ENCODE measurements at places on chromosomes 6 and 20. TPM values are rescaled to one million over a fixed set of nuclear protein-coding genes. Genes with fewer than 3 reads are reported as not detected.

DNA sequence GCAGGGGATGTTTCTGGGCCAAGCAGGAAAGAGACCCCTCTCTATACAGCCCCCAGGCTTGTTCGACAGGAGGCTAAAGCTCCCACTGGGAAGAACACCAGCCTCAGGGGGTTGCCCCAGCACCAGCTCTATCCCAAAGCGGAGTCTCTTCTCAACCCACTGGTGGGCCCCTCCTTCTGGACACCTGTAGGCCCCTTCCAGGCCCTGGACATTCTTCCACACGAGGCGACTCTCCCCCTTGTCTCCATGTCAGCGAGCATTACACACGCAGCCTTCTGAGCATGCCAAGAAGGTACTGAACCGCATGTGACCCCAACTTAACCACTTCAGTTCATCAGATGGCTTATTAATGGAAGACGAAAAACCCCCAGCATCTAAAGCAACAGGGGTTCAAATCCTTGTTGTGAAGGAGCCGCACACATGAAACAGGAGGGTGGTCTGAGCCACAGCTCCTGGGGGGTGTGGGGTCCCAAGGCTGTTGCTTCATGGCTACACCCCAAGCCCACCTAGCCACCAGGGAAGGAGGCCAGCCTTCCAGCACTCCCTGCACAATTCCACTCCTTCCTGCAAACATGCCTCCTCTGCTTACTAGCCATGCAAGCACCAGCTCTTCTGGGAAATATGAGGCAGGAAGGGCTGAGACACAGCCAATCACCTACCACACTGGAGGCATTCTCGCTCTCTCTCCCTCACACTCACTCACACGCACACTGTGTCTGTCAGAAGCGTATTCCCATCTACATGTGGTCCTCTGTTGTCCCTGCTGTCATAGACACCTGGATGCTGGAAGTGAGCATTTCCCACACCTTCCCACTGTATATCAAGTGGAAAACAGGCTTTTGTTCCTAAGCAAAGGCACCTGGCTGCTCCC lies 104.5 kb downstream of the NOL4L start:
- DNase-seq: peak; percentile 19

DNA sequence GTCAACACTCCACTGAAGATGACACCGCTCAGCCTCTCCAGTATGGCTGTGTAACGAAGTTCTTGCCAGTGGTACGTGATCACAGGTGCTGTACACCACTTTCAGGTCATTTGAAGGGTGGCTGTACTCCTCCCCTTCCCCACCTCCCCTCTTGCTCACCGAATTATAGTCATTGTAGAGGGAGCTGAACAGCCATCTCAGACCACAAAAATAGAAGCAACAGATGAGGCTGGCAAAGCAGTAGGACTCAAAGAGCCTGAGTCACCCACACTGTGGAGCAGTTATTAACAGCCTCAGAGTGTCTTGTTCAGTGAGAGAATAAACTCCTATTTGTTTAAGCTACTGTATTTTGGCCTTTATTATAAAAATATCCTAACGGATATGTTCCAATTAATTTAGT lies 192.5 kb upstream of the MCHR2 start:
- DNase-seq: no peak

- DNase-seq: no peak
Observed at GRCh38 chr20:19883501-19883900, 125.4 kb downstream of the RIN2 start.

DNA sequence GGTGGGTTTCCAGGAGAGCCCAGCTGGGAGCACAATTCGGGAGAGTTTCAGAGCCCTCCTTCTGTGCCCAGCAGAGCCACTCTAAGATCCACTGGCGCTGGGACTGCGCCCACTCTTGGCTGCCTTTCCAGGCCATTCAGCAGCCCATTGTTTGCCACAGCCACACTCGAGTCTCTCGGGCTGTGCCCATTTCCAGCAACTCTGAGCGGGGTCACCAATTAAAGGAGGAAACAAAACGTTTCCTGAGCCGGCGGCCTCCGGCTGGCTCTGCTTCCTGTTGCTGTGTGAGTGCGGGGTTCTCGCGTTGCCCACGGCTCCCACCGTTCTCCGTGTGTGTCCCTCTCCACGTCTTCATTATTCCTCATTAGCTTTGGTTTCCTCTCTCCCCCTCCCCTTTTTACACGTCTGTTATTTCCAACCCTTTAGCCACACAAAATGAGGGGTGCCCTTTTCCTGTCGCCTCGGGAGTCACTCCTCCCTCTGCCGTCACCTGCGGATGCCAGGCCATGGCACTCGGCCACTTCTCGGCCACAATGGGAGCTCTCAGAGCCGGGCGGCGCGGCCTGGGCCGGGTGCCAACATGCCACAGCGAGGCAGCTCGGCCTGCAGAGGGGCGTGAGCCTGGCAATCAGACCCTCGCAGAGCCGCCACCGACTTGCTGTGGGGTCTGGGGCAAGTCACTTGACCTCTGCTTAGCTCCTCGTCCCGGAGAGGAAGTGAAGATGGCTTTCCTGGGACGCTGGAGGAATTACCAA lies 94.3 kb upstream of the NKX2-2 start:
- no peak for DNase-seq

GRCh38 chr6:86937219-86938079 lies at the start of gene HTR1E:
TSS of gene HTR1E (plus strand) at chr6:86937528. CDS start at chr6:87015335, 77,807 bp downstream.
- DNase-seq: peak; percentile 42

DNA sequence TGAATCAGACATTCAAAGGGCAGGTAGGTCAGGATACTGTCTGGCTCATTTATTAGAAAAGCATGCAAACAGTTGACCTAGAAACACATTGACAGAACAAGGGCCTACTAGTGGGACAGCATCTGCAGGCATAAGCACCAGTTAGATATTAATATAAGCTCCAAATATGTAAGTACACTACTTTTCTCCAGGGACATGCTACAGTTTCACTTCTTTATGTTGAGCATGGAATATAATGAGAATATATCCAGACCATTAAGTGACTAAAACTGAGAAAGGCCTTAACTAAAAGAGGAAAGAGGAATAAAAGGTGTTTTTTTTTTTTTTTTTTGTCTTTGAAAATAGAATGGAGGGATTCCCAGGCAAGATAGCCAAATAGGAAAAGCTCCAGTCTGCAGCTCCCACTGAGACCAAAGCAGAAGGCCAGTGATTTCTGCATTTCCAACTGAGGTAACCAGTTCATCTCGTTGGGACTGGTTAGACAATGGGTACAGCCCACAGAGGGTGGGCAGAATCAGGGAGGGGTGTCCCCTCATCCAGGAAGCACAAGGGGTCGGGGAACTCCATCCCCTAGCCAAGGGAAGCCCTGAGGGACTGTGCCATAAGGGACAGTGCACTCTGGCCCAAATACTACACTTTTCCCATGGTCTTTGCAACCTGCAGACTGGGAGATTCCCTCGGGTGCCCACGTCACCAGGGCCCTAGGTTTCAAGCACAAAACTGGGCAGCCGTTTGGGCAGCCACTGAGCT lies 251.6 kb downstream of the PHF3 start:
- DNase-seq: no peak

- DNase-seq: no peak
Observed at GRCh38 chr6:116766506-116767176, 1.1 kb upstream of the FAM162B start.

- no peak for DNase-seq
Observed at GRCh38 chr20:3208786-3209256, 477 bp upstream of the ITPA start.

VGLL2 gene
- total RNA-seq: 0.21 TPM

DNA sequence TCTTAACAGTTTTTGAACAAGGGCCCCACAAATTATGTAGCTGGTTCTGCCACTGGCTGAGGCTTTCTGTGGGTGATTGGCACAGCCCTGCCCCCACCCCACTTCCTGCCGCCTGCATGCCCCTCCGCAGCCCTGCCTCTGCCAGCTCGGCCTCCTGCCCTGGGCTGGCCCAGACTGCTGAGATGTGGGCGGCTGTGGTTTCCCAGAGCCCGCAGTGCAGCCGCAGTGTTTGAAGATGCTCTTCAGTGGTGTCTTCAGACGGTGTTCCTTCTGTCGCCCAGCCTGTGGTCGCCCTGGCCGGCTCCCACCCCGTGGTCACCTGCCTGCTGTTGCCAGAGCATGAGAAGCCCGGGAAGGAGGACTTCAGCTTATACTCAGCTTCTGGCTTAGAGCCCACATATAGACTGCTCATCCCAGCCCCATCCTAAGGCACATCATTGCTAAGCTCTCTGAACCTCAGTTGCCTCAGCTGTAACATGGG lies 154.3 kb downstream of the VEGFA start:
- no peak for DNase-seq

CARMIL1 gene
- 4.6 TPM for total RNA-seq

CTCFL gene
- total RNA-seq: not detected

TBP gene
- total RNA-seq: 6.5 TPM

DNA sequence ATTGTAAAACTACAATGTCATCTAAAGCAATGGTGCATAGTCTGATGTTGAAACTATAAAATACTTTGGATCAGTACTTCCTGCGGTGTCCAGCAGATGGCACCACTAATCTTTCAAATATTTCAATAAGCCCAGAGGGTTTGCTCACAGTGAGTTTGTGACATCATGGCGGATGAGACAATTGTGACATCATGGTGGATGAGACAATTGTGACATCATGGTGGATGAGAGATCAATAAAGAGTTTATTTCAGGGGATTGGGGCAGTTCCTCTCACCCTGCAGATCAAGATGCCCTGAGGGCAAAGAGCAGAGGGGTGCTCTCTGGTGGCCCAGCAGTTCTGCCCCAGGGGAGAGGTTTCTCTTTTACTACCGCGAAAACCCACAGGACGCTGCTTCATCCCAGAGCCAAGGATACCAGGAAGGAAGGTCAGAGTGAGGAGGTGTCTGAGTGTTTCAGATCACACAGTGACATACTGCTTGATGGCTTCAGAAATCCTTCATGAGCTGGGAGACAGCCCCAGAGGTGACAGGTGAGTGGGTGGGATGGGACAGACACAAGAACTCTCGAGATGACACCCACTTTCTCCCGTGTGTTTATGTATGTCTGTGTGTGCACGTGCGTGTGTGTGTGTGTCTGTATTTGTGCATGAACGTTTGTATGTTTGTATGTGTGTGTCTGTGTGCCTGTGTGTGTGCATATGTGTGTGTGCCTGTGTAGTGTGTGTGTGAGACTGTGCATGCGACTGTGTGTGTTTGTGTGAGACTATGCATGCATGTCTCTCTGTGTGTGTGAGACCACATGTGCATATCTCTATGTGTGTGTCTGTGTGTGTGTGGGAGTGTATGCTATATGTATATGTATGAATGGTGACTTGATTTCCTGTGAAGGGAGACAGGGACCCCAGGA lies 7.3 kb upstream of the ULBP2 start:
- peak; percentile 44 for DNase-seq

CDH22 gene
- 0.90 TPM for total RNA-seq

DNA sequence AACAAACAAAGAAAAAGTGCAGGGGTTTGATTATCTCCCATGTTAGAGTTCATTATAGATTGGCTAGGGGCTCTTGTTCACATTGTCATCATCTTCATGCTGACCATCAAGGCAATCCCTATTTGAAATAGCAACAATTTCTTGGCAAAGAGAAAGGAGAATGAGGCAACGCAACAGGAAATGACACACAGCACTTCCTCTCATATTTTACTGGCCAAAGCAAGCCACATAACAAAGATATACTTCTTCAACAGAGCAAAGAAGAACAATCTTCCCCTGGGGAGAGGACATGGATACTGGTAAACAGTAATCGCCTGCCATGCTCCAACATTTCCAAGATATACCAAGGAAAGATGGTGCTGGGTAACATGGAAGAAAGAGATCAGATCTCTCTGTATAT lies 29.8 kb downstream of the EPM2A start:
- no peak for DNase-seq

- no peak for DNase-seq
Observed at GRCh38 chr20:46789339-46790028, 80.0 kb downstream of the SLC2A10 start.

GRCh38 chr20:32580219-32580969 lies 4.7 kb downstream of the NOL4L start:
- no peak for DNase-seq

GRCh38 chr6:76831299-76831698 lies 632.0 kb downstream of the HTR1B start:
- no peak for DNase-seq

DNA sequence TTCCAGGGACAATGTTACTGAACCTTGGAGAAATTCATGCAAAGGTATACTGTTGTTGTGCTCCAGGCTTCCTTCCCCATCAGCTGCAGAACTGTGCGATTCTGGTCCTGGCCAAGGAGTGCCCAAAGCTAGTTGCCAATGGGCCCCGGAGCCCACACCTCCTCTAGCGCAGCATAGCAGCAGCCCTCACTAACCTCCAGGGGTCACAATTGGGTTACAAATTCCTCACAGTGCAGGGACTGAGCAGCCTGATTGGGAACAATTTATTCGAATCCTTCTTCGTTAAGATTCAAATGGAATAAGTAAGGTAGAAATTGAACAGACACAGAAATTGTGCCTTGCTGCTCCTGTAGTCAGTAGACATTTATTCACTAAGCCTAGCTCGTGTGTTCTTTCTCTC lies 284.9 kb downstream of the PRKN start:
- DNase-seq: no peak

- DNase-seq: no peak
Observed at GRCh38 chr6:7881765-7882500, 28.7 kb downstream of the TXNDC5 start.

IL17A gene
- not detected for total RNA-seq

- DNase-seq: no peak
Observed at GRCh38 chr6:137403855-137404254, 90.3 kb downstream of the OLIG3 start.

DNA sequence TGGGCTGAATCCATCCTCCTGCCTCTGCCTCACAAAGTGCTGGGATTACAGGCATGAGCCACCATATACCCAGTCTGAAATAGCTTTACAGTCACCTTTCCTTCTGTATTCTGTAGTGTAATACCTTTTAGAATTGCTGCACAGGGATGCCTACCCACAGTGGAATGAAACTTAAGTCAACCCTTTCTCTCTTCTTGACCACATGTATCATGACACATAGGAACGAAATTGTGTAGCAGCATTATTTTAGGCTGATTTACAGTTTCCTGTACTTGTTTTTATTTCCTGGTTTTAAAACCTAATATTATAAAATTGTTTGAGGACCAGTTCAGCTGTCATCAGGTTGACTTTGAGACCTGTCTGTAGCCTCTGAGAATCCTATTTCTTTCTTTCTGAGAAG lies 297.8 kb downstream of the ZFAND3 start:
- DNase-seq: no peak

FAM83C gene
- total RNA-seq: not detected

GRCh38 chr20:7272512-7272911 lies 505.0 kb downstream of the BMP2 start:
- DNase-seq: no peak

Measured in heart left ventricle (tissue), 16 donors.